Natural killer cell treated with Interleukin-12 subunit alpha and Interleukin-12 subunit beta and Interleukin-15 and Interleukin-18, amount 100 ng/mL, for 72 hours (primary cell): ENCODE measurements at places on chromosomes 11 and 22. TPM values are rescaled to one million over a fixed set of nuclear protein-coding genes. Genes with fewer than 3 reads are reported as not detected.

GRCh38 chr22:24595228-24595627, 2.4 kb upstream of the LRRC75B start:
- no peak for DNase-seq

DNA sequence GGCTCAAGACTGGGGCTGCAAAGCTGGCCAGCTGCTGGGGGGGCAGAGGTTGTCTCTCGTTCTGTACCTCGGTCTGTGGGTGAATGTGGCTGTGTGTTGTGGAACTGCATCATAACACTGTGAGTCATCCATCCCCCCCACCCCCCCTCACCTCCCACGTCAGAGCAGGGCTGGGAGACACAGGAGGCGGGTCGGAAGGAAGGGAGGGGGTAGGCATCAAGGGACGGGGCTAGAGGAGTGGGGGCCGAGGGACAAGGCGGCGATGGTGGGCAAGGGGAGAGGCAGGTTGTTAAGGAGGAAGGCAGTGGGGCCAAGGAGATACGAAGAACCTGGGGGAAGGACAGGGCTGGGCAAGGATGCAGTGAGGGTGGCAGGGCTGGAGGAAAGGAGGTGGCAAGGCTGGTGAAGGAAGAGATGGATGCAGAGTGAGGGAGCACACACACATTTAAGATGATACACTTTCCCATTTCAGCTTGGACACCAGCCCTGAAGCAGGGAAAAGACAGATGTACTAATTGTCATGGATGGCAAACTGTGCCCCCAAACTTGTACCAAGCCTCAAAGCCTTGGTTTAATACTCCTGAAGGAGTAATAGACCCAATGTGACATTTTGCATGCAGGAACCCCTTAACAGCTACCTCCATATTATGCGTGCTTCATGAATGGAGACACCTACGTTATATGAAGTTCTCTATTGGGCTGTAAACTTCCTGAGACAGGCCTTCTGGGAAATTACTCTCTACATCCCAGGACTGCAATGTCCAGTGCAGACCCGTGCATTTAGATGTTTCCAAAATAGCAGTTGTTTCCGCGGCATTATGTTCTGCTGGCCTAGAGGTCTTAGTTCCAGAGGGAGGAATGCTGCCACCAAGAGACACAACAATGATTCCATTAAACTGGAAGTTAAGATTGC, at the start of gene YPEL4:
TSS of gene YPEL4 (minus strand) at position 87 of the 913 bp plus-strand sequence. CDS start 2,805 bp downstream, outside the sequence.
- peak; percentile 71 for DNase-seq

GRCh38 chr22:39530692-39531331, 1.7 kb downstream of the RPS19BP1 start:
- DNase-seq: no peak

DNA sequence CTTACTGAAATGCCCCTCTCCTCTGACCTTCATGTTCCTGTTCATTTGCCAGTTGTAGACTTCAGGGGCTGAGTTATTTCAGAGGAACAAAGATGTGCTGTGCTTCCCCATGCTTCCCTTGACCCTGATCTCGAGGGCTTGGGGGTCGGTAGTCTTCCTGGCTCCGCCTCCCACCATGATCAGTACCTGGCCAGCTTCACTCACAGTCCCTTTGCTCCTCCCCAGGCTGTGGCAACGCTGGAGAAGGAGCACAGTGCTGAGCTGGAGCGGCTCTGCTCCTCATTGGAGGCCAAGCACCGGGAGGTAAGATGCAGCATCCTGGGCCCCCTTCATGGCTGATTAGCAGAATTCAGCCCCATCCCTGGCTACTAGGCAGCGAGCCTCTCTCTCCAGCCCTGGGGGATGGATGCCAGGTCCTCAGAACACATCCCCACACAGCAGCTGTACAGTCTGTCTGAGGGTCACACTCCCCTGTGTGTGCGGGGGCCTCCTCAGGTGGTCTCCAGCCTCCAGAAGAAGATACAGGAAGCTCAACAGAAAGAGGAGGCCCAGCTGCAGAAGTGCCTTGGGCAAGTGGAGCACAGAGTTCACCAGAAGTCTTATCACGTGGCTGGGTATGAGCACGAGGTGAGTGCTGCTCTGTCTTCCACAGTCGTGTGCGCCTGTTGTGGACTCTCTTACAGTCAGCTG, 64.5 kb downstream of the CEP164 start:
- DNase-seq: no peak

DNA sequence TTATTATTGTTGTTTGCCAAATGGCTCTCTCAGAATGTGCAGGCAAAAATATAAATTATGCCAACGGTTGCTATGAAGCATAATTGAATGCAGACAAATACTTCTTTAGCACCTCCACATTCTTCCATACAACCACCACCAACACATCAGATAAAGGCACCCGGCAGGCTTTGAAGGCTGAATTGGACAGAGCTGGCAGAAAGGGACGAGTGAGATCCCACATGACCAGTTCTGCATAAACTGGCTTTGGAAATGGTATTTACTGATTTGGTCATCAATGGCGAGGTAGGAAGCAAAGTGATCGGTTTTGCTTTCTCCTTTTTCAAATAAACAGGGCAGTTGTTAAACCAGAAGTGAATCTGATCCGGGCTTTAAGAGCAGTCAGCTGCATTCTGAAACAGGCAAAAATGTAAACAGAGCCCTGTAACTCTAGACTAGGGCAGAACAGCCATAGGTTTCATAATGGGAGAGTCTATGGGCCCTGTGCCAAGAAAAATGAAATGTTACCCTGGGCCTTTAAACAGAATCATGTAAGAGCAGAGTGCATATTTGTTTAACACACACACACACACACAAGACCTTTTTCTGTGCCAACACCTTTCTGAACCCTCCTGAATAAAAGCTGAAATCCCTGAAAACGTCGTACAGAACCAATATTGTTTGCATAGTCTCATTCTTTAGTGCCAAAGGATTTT, 97.7 kb downstream of the MPPED2 start:
- no peak for DNase-seq

The ALG12 gene
- 19.3 TPM for total RNA-seq

The GRM5 gene
- 0.11 TPM for total RNA-seq

The WBP2NL gene
- total RNA-seq: 1.7 TPM

The TRPM5 gene
- total RNA-seq: not detected

The KBTBD4 gene
- 13.2 TPM for total RNA-seq

The NRXN2 gene
- 0.74 TPM for total RNA-seq

The BTBD18 gene
- total RNA-seq: not detected
